ENCODE measurements at places on chromosomes 7 and 10.

- DNase-seq, result no peak
These were observed 48.2 kb downstream of the GOT1 start for GRCh38 chr10:99382176-99382575.

DNA sequence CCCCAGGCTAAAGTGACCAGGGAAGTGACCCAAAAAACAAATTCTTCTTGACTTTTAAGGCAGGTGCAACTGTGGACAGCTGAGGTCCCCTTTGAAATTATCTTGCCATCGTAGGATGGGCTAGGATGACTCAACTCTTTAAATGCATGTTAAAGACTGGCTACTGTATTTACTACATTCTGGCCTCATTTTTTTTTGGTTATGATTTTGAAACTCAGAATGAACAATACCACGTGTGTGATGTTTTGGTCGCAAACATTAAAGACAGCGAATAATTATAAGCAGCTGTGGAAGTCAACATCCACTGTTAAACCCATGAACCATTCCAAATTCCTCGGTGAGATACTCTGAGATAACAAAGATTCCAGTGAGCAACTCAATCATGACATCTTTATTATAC lies 1.2 kb upstream of the SLC13A4 start:
- DNase-seq, result no peak

GRCh38 chr7:20438694-20439376 lies 108.1 kb downstream of the ITGB8 start:
- DNase-seq, result no peak

DNA sequence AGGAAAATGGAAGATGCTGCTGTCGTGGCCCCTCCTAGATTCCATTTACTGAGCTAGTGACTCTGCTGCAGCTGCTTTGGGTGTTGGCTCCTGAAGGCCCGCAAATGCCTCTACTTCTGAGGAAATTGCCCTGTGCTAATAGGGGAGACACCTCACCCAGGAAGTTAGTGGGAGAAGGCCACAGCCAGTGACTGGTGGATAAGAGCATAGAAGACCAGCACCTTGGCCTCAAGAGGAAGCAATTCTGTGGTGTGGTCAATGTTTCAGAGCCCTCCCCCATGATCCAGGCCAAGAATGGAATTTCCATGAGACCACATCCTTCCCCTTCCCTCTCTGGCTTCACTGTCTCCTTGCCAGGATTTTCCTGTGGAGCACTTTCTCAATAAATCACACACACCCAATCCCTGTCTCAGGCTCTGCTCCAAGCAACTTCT lies 25.0 kb upstream of the FZD1 start:
- no peak for DNase-seq

- DNase-seq, result no peak
These were observed 58.0 kb downstream of the ABLIM1 start for GRCh38 chr10:114600057-114600456.

DNA sequence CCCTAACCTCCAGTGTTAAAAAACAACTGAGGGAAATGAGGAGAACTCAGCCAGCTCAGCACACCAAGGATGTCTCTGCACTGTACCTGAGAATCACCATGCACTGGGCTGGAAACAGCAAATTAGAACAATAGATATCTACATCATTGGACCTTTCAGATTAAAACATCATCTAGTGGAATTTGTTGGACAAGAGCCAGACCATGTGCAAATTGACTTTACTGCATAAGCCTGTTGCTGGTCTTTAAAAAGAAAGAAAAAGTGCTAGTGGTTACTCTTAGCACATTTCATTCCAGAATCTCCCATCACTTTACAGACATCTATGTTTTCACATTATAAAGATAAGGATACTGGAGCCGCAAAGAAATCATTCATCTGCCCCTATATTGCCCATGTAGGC lies 75.4 kb downstream of the FGFR2 start:
- DNase-seq, result no peak

All from cerebellar cortex (tissue), 1 donor.